ENCODE measurements at places on chromosomes 5 and 9.

GRCh38 chr5:158268286-158268685, 409.3 kb upstream of the CLINT1 start:
- no peak for DNase-seq

GRCh38 chr5:168822248-168822744, 243.1 kb upstream of the PANK3 start:
- no peak for DNase-seq

GRCh38 chr9:89891591-89892304, 286.9 kb downstream of the GADD45G start:
- no peak for DNase-seq

DNA sequence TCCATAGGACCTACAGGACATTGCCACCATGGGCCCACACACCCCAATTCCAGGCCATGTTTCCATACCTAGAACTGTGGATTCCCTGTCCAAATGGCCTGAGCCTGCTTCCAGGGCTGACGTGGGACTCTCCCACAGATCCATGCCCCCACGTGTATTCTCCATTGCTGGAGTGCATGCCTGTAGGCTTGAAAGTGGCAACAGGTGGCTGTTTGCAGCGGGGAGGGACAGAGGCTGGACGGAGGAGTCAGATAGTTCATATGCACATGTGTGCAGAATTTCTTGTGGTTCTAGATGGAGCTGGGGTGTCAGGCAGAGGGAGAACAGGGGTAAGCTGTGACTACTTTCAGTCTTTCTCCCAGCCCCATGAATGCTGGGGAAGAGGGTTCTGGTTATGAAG, 285.7 kb upstream of the ANKRD55 start:
- DNase-seq = no peak

DNA sequence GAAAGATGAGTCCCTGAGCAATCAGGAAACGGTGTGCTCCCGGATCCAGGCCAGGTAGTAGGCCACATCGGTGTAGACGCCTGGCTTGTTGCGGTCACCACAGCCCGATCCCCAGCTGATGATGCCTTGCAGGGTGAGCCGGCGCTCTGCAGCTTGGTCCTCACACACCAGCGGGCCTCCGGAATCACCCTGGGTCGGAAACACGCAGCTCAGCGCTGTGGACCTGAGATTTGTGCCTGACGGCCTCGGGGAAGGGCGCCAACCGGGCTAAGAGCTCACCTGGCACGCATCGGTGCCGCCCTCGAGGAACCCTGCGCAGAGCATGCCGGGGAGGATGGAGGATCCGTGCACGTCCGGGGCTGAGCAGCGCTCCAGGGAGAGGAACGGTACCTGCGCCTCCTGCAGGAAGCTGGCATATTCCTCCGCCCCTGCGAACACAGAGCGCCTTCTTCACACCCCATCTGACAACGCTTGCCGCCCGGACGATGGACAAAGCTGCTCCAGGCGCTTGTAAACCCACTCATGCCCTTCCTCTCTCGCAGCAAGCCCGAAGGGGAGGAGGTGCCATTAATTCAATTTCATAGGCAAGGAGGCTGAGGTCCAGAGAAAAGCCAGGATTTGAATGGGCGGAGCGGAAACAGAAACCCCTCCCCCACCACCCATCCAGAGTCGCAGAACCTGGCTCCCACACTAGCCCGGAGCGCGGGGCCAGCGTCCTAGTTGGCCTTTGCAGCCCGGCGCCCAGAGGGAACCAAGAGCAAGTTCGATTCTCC, 2.0 kb upstream of the PFN3 start:
- DNase-seq = peak; percentile 90

GRCh38 chr9:37953775-37954437, 50.0 kb upstream of the SLC25A51 start:
- no peak for DNase-seq

- no peak for DNase-seq
Measured at GRCh38 chr5:61919920-61920319, 386.1 kb upstream of the KIF2A start.

GRCh38 chr9:133994353-133995011, 2.4 kb upstream of the VAV2 start:
- DNase-seq = peak; percentile 93

DNA sequence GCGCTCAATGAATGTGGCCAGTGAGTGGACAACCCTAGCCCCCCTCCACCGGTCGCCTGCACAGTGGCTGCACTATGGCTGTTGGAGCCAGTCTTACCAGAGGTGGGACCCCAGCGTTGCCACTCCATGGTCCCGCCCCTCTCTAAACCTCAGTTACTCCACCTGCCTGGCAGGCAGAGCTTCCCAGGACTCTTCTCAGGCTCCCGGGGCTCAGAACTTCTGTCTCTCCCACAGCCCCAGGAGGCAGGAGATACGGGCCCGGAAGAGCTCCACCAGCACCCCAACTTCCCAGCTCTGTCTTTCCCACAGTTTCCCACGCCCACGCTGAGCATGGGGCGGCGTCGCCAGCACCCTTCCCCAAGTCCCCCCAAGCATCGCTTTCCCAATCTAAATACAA, 975 bp downstream of the RASGEF1C start:
- no peak for DNase-seq

DNA sequence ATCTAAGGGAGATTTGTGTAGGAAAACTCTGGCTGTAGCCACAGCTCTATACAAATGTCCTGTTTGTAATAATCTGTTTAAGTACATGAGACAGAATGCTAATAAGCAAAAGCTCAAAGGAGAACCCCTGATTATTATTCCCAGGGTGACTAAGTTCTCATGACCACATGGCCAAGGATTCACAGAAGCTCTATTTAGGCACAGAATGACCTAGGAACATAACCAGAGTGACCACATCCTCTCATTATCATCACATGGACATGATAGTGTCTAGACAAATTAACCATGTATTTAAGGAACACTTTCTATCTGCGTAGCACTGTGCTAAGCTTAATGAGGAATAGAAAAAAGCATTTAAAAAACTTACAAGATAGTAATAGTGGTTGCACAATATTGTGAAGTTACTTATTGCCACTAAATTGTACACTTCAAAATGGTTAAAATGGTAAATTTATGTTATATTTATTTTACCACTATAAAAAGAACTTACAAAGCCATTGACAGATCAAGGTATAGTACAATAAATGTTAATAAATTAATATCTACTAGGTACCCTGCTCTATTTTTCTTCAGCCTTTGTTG, 56.3 kb downstream of the STX17 start:
- no peak for DNase-seq

- DNase-seq = no peak
Measured at GRCh38 chr5:179126506-179126991, 66.4 kb downstream of the ZNF354C start.

- no peak for DNase-seq
Measured at GRCh38 chr5:81391-82021, 10.5 kb upstream of the PLEKHG4B start.

GRCh38 chr5:78293851-78294247, 649 bp downstream of the AP3B1 start:
- DNase-seq = no peak

DNA sequence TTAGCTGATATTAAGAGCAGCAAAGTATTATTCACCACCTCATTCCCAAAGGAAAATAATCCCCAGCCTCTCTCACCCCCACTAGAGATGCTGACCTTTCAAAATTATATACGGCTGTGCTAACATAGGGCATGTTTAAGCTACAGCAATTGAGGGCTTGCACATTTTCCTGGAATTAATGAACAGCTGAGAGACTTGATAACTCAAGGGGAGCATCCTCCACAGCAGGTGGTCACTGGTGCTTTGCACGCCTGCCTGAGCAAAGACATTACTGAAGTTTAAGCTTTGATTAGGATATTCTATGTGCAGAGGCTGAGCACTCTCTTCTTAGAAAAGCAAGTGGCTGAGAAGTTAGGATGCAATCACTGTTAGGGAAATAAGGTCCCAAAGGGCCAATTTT, 230.9 kb downstream of the FAM114A2 start:
- DNase-seq = no peak

GRCh38 chr5:73454379-73455036, 5.9 kb upstream of the FOXD1 start:
- peak; percentile 73 for DNase-seq

DNA sequence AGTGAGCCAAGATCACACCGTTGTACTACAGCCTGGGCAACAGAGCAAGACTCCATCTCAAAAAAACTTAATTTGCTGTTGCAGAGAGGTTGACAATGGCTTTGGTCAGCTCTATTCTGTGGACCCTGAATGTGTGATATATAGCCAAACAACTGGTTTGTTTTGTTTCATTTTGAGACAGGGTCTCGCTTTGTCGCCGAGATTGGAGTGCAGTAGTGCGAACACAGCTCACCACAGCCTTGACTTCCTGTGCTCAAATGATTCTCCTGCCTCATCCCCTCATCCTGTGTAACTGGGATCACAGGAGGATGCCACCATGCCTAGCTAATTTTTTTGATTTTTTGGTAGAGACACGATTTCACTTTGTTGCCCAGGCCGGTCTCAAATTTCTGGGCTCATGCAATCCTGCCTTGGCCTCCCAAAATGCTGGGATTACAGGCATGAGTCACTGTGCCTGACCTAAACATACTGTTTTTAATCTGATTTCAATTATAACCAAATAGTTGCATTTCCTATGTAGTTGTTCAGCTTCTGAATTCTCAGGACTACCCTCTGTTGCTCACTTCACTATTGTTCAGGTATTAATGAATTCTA, 9.8 kb downstream of the RNF183 start:
- DNase-seq = no peak
